ENCODE measurements at places on chromosomes 6 and 20. TPM values are rescaled to one million over a fixed set of nuclear protein-coding genes. Genes with fewer than 3 reads are reported as not detected.

The METTL24 gene
- total RNA-seq = not detected

The CLDN20 gene
- total RNA-seq = not detected

The KCNB1 gene
- total RNA-seq = 0.35 TPM

The ACTL10 gene
- 2.8 TPM for total RNA-seq

The HS3ST5 gene
- 0.86 TPM for total RNA-seq

- DNase-seq = no peak
- H3K27ac ChIP-seq = no peak overlapping the region
- H3K4me3 ChIP-seq = no peak overlapping the region
- H3K27me3 ChIP-seq = no peaks in the 10 kb centered on the region
- no peaks in the 10 kb centered on the region for H3K36me3 ChIP-seq
- no peaks in the 10 kb centered on the region for H3K4me1 ChIP-seq
Observed at GRCh38 chr6:136750696-136751521, 41.4 kb downstream of the MAP3K5 start.

DNA sequence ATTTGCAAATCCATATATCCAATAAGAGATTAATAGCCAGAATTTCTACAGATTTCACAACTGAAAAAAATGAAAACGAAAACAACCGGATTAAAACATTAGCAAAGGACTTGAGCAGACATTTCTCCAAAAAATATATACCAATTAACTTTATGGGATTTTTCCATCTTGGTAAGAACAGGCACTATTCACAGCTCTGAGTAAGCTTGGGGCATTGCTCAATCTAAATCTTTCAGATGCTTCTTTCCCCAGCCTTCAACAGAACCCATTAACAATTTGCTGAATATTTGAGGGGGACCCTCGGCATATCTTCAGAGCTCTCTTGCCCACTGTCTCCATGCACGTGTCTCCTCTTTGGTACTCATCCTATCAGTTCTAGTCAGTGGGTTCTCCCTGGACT is 111.7 kb upstream of the CD93 start:
- H3K4me1 ChIP-seq = no peaks in the 10 kb centered on the region
- no peak overlapping the region for H3K4me3 ChIP-seq
- H3K27me3 ChIP-seq = no peaks in the 10 kb centered on the region
- no peak overlapping the region for H3K27ac ChIP-seq
- no peak for DNase-seq

DNA sequence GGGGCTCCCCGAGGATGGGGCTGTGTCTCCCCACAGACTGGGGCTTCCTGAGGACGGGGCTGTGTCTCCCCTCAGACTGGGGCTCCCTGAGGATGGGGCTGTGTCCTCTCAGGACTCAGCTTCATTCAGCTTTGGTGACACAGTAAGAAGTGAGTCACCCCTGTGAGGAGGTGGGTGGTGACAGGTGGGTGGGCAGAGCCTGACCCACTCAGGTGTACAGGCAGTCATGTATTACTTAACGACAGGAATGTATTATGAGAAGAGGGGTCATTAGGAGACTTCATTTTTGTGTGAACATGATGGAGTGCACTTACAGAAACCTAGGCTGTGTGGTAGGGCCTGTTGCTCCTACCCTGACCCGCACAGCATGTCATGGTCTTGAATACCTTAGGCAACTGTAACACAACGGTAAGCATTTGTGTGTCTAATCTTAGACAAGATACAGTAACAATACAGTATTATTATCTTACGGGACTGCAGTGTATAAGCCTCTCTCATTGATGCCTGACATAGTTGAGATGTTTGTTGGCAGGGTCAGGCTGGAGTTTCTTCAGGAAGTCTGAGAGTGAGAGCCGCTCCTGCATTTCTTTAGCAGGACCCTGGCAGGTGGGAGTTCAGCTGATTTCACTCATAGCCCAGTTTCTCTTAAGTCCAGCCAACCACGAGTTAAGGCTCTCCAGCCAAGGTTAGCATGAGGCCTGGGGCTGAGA is 10.9 kb upstream of the PGC start:
- H3K27ac ChIP-seq = no peak overlapping the region
- no peaks in the 10 kb centered on the region for H3K27me3 ChIP-seq
- DNase-seq = no peak
- H3K4me3 ChIP-seq = no peak overlapping the region

DNA sequence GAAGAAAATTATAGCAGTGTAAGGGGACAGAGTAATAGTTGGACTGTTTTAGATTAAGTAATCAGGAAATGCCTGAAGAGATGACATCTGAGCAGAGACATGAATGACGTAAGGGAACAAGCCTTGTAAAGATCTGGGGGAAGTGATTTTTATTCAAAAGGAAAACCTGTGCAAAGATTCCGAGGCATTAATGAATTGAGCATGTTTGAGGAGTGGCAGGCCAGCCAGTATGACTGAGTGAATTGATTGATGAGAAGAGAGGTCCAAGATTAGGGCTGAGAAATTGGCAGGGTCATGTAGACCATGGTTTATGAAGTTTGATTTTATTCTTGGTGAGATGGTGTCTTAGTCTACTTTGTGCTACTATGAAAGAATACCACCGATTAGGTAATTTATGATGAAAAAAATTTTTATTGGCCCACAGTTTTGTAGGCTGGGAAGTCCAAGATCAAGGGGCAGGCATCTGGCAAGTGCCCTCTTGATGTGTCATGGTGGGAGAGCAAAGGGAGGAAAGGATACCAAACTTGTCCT is 95.1 kb downstream of the LIN28B start:
- 0 out of 2 replicates have a peak, but pooled peaks cover 6% of the 10 kb centered on the region for H3K4me1 ChIP-seq
- H3K36me3 ChIP-seq = no peaks in the 10 kb centered on the region
- H3K4me3 ChIP-seq = no peak overlapping the region
- peak overlapping the region; percentile 25 for H3K27ac ChIP-seq

GRCh38 chr6:22958677-22959076 is 389.3 kb downstream of the HDGFL1 start:
- no peak overlapping the region for H3K4me3 ChIP-seq
- no peaks in the 10 kb centered on the region for H3K27me3 ChIP-seq
- no peak for DNase-seq
- H3K27ac ChIP-seq = no peak overlapping the region
- H3K4me1 ChIP-seq = no peaks in the 10 kb centered on the region
- no peaks in the 10 kb centered on the region for H3K36me3 ChIP-seq

- H3K27me3 ChIP-seq = no peaks in the 10 kb centered on the region
- peaks cover 16% of the 10 kb centered on the region for H3K4me1 ChIP-seq
- DNase-seq = peak; percentile 69
Observed at GRCh38 chr6:143823548-143823947, 19.6 kb upstream of the LTV1 start.

DNA sequence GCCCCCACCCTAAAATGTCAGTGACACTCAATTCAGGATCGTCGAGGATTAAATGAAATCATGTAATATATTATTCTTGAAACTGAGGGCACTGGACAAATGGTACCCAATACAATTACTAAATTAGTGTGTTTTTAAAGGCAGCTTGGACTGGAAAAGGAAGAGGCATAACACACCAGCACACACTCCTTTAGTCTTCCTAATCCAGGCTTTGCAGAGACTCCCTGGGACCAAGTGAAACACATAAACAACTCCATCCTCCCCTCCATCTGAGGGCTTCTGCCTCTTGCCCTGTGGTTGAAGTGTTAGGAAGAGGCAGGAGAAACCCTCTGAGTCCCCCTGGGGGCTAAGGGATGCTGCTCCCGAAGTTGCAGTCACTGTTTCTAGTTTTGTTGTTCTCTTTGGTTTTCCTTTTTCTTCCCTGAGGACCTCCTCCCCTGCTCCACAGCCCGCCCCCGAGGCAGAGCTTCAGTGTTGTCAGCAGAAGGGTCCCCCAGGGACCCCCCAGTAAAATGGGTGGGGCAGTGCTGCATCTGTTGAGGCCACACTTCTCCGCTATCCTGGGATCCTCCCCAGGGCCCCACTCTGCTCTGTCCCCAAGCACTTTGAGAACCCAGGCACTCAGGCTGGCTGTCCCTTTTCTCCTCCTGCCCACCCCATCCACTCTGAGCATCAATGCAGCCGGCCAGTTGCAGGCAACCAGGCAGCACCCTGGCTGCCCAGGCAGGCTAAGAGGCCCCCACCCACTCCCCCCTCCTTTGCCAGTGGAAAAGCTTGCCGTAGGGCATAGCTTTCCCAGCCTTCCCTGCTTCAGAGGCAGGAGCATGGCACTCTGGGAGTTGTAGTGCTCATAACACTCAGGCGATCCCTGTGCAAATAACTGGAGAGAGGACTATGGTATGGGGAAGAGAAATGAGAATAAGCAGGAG is 5.9 kb downstream of the TMEM63B start:
- H3K36me3 ChIP-seq = no peaks in the 10 kb centered on the region
- H3K4me3 ChIP-seq = no peak overlapping the region
- H3K27me3 ChIP-seq = no peaks in the 10 kb centered on the region

- DNase-seq = peak; percentile 86
- H3K36me3 ChIP-seq = no peaks in the 10 kb centered on the region
- H3K27me3 ChIP-seq = no peaks in the 10 kb centered on the region
- no peaks in the 10 kb centered on the region for H3K4me1 ChIP-seq
Observed at GRCh38 chr20:35207950-35208611, 18.4 kb upstream of the MMP24 start.

Data from PC-3 (cell line).